ENCODE measurements at places on chromosomes 3 and 15. TPM values are rescaled to one million over a fixed set of nuclear protein-coding genes. Genes with fewer than 3 reads are reported as not detected.

- no peaks in the 10 kb centered on the region for H3K36me3 ChIP-seq
- peaks cover 11% of the 10 kb centered on the region for H3K4me1 ChIP-seq
- H3K27me3 ChIP-seq, result peaks cover 54% of the 10 kb centered on the region
- H3K4me3 ChIP-seq, result no peak overlapping the region
- H3K27ac ChIP-seq, result no peak overlapping the region
These were observed 24.3 kb upstream of the MASP1 start for GRCh38 chr3:187315872-187316271.

DNA sequence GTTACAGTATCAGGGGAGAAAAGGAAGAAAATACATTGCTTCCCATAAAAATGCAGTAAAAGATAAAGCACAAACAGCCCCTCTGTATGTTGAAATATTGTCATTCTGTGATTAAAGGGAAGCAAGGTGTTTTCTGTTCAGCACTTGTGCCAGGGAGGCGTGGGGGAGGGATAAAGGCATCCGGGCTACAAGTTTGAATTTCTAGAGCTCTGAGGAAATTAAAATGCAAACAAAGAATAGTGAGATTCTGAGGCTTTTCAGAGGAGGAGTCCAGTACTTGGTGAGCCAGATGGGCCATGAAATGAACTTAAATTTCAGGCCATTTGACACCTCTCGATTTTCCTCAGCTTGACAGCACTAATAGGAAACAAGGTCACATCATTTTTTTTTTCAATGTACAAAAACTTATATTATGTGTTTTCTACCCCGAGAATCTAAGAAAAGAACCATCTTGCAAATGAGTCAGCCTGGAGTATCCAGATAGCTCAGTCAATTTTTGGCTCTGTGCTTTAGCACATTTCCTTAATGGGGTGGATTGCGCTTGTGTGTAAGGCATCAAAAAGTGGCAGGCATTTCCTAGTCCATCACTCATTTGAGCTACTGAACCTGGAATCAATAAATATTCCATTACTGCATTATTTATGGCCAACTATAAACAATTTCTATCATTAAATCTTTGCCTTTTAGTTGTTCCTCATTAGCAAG lies 640.8 kb upstream of the TBL1XR1 start:
- no peak overlapping the region for H3K27ac ChIP-seq
- H3K4me1 ChIP-seq, result peaks cover 18% of the 10 kb centered on the region
- no peak overlapping the region for H3K4me3 ChIP-seq
- no peaks in the 10 kb centered on the region for H3K27me3 ChIP-seq
- no peak for DNase-seq
- H3K36me3 ChIP-seq, result no peaks in the 10 kb centered on the region

Gene SERINC4
- total RNA-seq, result 0.12 TPM

Gene OR5K2
- not detected for total RNA-seq

DNA sequence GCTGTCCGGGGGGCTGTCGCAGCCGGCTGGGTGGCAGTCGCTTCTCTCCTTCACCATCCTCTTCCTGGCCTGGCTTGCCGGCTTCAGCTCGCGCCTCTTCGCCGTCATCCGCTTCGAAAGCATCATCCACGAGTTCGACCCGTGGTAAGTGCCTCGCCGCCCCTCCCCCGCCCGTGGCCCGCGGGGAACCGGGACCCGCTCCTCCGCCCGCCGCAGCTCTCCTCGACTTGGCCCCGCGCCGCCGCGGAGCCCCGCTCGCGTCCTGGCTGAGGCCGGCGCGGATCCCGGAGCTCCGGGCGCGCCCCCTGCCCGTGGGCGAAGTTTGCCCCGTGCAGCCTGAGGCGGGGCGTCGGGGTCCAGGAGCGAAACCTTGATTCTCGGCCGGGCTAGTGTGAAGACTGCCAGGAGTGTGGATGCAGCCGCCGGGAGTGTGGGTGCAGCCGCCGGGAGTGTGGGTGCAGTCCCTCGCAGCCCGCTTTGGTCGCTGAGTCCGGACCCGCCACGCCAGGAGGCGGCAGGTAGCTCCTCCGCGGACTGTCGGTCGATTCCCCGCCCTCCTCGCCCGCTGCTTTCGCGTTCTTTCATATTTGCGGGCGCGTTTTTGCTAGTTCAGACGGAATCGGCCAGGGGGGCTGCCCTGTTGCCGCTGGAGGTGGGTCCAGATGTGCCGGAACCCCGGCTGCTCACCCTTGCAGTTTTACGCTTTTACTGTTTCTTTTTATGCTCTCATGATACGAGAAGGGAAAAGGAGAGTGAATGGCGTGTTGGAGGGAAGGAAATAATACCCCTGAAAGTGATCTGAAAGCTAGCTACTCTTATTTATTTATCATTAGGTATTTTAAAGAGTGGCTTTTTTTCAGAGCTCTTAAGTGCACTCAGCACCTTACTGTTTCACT lies 692 bp downstream of the STT3B start:
- peaks cover 12% of the 10 kb centered on the region for H3K4me1 ChIP-seq
- peak overlapping the region; percentile 88 for H3K4me3 ChIP-seq
- H3K36me3 ChIP-seq, result no peaks in the 10 kb centered on the region
- peaks cover 4% of the 10 kb centered on the region for H3K27me3 ChIP-seq
- H3K27ac ChIP-seq, result peak overlapping the region; percentile 96

Gene ROPN1
- not detected for total RNA-seq
